ENCODE measurements at places on chromosomes 6 and 20.
A peak's percentile ranks its signal among the peaks of the same experiment; 100 is the strongest.

DNA sequence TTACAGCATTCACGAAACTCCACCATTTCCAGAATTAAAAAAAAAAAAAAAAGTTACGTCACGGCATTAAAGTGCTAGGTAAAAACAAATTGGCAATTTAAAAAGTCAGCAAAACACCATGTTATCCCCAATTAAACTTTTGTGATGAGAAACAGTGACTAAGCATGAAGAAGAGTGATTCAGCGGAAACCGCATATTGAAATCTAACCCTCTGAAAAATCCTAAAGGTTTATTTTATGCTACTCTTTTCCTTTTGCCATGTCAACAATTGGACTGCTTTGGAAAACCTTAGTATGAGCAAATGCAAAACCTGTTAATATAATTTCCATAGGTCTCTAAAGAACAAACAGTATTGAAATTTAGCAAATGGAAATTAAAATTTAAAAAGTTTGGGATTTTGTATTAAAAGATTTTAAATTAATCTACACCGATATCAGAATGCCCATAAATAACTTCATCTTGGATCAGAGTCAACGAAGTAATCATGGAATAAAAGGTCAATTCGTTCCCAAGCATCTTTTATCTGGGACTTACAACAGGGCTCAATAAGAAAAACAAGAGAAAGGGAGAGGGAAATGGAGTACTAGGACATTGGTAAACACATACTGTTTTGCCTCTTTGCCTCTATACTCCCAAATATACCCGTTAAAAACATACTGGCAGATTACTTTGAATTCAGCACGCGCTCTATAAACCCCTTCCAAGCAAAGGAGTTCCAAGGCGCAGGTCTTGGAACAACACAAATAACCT, 1.1 kb downstream of the FBXO30 start:
- DNase-seq = peak; percentile 74

- no peak for DNase-seq
Observed at GRCh38 chr6:5365436-5366195, 104.3 kb downstream of the FARS2 start.

DNA sequence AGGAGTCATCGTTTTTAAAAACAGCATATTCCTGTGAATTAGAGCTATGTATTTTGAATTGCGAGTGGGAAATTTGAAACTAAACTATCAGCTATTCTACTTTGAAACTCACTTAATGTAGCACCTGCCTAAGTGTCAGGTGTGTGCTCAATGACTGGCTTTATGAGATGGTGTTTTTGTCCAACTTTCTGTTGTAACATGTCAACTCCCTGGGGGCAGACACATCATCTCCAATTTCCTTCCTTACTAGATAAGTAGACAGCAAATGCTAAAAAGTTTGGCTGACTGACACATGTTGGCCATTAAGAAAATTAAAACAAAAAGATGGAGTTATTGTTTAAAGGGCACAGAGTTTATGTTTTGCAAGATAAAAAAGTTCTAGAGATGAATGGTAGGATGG, 226.9 kb downstream of the TFAP2B start:
- no peak for DNase-seq

GRCh38 chr6:124373386-124373785, 569.7 kb downstream of the NKAIN2 start:
- DNase-seq = no peak

GRCh38 chr20:12179692-12180091, 262.0 kb downstream of the BTBD3 start:
- no peak for DNase-seq

- DNase-seq = no peak
Observed at GRCh38 chr6:142805042-142805441, 139.9 kb downstream of the HIVEP2 start.

DNA sequence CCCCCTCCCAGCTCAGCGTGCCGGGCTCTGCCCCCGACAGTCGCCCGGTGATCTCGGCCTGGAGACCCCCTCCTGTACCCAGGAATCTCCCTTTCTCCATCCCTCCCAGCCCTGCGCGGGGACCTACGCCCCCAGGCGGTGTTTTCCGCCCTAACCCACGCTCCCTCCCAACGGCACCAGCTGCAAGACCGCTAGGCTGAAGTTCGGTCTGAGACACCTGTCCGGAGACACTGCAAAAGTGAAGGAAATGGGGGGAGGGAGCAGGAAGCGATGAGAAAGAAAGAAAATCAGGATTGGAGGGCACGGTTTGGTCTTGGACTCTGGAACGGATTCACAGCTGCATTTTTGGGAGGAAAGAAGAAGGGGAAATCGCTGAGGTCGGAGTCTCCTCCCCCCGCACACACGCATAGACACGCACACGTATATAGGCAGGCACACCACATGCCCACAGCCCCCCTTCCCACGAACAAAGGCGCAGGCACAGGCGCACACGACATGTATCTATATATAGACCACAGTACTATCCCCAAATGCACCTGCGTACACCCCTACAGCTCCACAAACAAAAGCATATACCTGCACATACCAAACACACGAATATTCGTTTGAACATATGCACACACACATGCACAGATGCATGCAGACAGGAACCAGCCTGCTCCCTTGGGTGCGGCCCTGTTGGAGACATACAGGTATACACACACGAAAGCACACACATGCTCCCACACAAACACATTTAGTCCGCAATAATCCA, 1.0 kb downstream of the SLC32A1 start:
- no peak for DNase-seq

DNA sequence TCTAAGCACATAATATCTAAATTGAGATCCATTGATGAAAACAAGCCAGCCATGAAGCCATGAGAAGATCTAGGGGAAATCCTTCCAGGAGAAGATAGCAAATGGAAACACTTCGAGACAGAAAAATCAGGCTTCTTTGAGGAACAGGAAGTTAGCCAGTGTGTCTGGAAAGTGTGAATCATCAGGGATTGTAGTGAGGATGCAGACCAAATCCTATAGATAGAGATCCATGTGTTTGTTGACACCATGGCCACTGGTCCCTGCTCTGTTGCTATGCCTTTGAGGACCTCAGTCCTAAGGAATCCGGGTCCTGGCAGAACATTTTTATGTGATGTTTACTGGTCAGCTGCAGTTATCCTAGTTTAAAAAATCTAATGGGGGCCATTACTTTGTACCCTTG, 6.6 kb upstream of the ELOVL2 start:
- DNase-seq = peak; percentile 67

DNA sequence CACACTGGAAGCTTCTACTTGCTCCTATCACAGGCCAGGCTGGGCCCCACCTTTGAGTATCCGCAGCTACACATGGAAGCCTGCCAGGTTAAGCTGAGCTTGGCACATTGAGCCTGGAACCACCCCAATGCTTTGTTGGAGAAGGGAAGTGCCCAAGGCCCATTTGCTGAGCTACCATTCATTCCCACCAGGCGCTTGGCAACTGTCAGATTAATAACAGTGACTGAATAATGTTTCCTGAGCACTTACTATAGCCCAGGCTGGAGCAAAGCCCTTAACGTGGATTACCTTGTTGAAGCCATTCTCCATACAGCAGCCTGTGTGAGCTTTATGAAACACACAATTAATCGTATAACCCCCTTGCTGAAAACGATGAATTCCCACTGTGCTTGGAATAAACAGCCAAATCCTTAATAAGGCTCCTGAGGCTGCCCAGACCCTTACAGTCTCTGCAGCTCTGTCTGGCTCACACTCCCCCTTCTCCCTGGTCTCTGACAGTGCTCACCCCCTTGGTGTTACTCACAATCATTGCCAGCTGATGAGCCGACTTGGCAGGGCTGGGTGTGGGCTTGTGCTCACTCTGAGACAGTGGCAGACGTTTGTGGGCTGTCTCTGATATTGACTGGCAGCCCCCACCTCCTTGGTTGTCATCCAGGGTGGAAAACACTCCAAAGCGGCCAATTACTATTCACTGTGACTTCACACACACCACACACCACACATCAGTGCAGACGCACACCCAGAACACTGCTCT, 357.1 kb downstream of the MAFB start:
- no peak for DNase-seq

- DNase-seq = peak; percentile 70
Observed at GRCh38 chr6:21593927-21594415, 420 bp downstream of the SOX4 start.

- DNase-seq = no peak
Observed at GRCh38 chr6:142760152-142760551, 184.8 kb downstream of the HIVEP2 start.

DNA sequence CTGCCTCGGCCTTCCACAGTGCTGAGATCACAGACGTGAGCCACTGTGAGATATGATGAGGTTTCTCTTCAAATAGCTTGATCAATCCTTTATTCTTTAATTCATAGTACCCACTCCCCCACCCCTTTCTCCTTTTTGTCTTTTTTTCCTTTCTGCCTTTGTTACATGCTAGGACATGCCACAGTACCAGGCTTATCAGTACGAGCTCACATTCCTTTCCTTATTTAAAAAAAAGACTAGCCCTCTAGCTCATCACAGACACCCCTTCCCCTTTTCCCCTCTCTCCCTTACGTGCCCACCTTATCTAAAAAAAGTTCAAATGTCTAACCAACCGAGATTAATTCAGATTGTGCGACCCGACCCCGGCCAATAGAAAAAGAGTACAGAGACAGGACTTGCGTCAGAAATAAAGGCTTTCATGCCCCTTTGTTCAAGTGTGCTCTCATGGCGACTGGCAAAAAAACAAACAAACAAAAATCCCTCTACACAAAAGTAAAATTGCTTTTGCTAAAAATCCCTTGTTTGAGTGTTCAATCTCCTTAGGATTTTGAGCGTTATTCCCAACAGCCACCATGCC, 49.2 kb downstream of the MRAP2 start:
- DNase-seq = peak; percentile 3

GRCh38 chr6:161694995-161695394, 421.1 kb upstream of the AGPAT4 start:
- DNase-seq = peak; percentile 13

Data from fibroblast of villous mesenchyme (primary cell).